ENCODE measurements at places on chromosomes 7 and 10.

GRCh38 chr10:22604344-22605126 is 109.8 kb downstream of the PIP4K2A start:
- no peak for DNase-seq

GRCh38 chr7:157674027-157674714 is 337.4 kb downstream of the DNAJB6 start:
- DNase-seq: no peak

DNA sequence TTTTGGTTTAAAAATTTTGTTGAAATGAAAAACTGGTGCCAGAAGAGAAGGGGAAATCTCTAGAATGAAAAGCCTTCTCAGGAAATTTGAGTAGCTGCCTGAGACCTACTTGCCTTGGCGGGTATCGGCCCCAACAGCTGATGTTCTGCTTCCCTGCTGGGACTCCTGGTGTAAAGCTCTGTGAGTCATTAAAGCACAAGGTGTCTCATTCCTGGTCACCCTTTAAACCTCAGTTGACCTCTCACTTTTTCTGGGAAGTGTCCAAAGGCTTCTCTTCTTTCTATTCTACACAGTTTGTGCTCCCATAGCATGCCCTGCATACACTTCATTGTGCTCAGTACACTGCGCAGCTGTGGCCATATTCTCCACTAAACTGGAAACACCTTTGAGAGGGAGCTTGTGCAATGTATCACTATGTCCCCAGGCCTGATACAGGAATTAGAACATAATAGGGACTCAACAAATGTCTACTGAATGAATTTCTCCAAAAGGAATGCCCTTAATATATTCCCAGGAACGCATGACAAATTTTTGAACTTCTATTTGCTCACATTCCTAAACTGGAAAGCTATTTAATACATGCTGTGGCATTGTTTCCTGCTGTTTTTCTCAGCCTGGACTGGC is 303.9 kb downstream of the SDHAF3 start:
- DNase-seq: no peak

- no peak for DNase-seq
Measured at GRCh38 chr10:129811208-129811607, 152.9 kb downstream of the EBF3 start.

GRCh38 chr7:16060502-16060901 is 360.8 kb downstream of the CRPPA start:
- DNase-seq: no peak

DNA sequence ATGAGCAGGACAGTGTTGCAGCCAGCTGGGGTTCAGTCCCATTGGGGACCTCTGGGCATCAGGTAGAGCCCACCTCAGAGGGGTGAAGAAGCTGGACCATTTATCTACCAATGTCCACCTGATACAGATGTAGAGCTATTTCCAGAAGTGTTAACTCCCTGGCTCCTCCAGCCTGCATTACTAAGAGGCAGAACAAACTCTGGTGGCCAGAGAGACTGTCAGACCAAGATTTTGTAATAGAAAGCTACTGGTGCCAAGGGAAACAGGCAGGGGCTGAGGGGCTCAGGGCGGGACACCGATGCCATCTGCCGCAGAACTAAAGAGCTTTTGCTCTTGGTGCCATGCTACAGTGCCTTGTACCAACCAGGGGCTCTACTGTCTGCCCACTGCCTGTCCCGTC is 268.2 kb upstream of the HABP2 start:
- DNase-seq: no peak

DNA sequence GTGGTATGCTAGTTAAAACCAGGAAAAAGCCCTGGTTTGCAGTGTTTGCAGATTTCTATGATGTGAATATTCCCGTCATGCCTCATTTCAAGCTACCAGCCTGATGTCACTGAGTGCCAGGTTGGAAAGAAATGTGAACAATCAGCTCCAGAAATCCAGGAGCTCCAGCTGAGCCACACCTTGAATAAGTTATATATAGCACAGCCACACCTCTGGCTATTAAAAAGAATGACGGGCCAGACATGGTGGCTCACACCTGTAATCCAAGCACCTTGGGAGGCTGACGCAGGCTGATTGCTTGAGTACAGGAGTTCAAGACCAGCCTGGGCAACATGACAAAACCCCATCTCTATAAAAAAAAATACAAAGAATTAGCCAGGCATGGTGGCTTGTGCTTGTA is 18.7 kb upstream of the SLF2 start:
- DNase-seq: no peak

GRCh38 chr7:138848056-138848980 is 50.3 kb upstream of the ATP6V0A4 start:
- peak; percentile 23 for DNase-seq

DNA sequence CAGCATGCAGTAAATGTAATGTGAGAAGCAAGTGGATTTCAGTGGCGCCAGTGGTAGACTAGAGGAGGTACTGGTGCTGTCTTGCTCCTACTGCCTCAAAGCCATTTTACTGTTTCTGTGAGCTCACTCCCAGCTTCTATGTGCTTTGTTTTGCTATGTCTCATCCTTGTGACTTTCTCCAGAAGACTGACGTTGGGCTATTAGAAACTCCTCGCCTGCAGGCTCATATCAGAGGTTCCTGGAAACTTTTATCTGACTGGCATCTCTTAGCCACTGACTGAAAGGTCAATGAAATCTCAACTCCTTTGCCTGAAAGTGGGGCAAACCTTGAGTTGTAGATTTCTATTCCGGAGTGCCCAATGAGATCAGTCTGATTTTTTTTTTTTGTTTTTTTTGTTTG is 66.4 kb upstream of the SORCS1 start:
- no peak for DNase-seq

DNA sequence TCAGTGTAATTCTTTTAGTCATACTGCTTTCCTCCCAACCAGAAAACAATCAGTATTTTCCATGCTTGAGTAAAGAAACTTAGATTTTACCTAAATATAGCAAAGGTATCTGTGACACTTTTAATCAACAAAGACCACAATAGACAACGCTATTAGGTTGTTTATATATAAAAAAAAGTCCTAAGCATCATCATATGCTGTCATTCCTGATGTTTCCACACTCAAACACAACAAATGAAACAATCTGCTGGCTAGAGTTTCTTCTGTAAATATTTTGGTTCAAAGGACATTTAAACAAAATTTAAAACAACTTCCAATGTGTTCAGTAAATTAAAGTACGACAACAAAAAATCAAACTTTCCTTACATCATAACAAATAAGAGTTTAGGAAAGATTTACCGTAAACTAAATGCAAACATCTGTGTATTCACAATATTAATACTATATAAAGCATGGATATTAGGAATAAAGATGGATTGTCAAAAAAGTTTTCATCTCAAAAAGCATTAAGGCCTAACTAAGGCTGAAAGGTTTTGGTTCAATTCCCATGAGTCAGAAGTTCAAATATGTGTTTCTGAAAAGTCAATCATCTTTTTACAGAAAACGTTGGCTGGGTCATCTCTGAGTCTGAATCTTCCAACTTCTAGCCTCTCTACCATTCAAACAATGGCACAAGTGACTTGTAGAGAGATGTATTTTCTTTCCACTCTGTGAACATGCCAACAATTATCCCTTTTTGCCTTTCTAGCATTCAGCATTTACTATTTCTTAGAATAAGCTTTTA is 157.1 kb downstream of the CRPPA start:
- DNase-seq: no peak

GRCh38 chr10:86319676-86320075 is 46.9 kb downstream of the GRID1 start:
- no peak for DNase-seq

DNA sequence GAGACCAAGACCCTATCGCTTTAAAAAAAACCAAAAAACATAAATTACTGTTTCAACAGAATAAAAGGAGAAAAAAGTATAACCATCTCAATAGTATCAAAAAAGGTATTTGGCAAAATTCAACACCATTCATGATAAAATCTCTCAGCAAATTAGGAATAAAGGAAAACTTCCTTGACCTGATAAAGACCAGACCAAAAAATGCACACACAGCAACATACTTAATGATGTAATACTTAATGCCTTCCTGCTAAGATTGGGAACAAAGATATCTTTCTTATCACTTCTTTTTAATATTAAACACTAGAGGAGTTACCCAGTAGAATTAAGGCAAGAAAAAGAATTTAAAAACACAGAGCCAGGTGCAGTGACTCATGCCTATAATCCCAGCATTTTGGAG is 79.3 kb downstream of the CNOT4 start:
- no peak for DNase-seq

GRCh38 chr7:19749658-19750057 is 23.8 kb downstream of the TMEM196 start:
- DNase-seq: no peak
